ENCODE measurements at places on chromosomes 13 and 19.
A peak's percentile ranks its signal among the peaks of the same experiment; 100 is the strongest.

DNA sequence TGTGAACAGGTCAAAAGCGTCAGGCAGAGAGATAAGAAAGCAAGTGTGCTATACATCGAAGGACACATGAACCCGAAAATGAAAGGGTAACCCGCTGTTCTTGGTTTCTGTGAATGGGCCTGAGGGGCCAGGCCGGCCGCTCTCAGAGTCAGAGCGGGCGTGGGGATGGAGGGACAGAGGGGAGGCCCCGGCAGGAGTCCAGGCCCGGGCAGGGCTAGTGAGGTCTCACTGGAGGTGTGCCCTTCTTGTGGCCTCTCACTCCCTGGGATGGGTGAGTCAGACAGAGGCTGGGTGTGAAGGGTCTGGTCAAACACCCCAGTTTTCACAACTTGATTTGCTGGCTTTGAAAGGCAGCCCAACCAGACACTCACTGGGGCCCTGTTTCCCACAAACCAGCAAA lies 17.4 kb upstream of the NDUFS7 start:
- DNase-seq: no peak

DNA sequence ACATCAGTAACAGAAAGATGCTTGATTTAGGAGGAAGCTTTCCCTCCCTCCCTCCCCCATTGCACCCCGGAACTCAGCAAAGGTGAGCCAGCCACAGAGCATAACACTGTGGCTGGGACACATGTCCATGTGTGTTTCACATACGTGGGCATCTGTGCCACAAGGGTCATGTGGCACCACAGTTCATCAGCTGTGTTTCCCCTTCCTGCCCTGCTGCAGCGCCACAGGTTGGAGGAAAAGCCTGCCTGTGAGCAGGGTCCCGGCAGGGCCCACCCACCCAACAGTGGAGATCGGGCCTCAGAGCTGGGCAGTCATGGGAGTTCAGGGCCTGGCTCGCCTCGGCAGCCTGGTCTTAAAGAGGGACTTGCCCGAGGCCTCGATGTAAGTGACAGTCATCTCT lies 2.8 kb downstream of the ACP5 start:
- no peak for DNase-seq

GRCh38 chr19:18098891-18099622 lies 1.5 kb downstream of the MAST3 start:
- DNase-seq: no peak

DNA sequence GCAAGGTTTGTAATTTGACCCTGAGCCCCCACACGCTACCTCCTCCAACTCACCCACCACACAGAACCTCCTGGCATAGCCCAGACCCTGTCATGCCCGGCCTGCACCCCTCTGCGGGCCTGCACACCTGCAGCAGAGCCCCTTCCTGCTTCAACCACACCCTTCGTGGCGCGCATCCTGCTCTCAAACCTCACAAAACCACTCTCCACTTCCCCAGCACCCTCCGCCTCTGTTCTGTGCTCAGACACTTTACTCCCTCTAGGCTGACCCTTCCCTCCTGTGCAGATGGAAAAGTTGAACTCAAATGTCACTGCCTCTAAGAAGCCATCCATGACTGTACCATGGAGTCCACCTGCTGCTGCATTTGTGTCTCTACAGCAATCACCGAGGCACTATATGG lies 28.5 kb downstream of the FAAP24 start:
- DNase-seq: no peak

GRCh38 chr13:77358001-77358400 lies 31.1 kb upstream of the MYCBP2 start:
- DNase-seq: no peak

GRCh38 chr13:96994017-96994857 lies at the start of gene OXGR1:
Gene OXGR1 (minus strand): TSS chr13:96994476. CDS start chr13:96987759, 6,717 bp downstream.
- peak; percentile 48 for DNase-seq

DNA sequence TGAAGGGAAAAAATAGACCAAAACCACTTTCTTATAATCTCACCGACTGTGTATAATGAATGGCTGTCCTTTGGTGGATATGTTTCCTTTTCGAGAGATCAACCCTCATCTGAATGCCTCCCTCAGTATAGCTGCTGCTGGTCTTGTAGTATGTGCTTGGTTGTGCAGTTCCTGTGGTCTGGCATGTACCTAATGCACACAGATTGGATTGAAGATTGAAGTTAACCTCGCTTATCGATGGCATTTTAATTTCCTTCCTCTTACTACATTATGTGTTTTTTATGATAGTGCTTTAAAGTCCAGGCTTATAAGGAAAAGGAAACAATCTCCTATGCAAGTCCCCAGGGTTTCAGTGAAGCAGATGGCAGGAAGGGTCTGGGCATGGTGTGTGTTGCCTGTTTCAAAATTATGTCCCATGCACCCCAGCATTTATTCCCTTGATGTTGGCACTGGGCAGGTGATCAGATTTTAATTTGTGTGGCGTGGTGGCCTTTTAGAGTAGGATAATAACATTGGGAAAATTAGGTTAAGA lies 334.1 kb downstream of the SHISA2 start:
- no peak for DNase-seq

DNA sequence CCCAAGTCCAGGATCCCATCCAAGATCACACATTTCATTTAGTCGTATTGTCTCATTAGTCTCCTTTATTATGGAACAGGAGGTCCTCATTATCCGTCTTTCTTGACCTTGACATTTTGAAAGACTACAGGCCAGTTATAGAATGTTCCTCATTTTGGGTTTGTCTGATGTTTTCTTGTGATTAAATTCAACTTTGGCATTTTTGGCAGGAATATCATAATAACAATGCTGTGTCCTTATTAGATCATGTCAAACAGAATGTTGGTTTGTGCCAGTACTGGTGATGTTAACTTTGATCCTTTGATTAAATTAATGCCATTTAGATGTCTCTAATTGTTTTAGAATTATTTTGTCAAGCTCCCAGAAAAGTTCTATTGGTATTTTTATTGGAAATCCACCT lies 106.5 kb upstream of the FRY start:
- no peak for DNase-seq

DNA sequence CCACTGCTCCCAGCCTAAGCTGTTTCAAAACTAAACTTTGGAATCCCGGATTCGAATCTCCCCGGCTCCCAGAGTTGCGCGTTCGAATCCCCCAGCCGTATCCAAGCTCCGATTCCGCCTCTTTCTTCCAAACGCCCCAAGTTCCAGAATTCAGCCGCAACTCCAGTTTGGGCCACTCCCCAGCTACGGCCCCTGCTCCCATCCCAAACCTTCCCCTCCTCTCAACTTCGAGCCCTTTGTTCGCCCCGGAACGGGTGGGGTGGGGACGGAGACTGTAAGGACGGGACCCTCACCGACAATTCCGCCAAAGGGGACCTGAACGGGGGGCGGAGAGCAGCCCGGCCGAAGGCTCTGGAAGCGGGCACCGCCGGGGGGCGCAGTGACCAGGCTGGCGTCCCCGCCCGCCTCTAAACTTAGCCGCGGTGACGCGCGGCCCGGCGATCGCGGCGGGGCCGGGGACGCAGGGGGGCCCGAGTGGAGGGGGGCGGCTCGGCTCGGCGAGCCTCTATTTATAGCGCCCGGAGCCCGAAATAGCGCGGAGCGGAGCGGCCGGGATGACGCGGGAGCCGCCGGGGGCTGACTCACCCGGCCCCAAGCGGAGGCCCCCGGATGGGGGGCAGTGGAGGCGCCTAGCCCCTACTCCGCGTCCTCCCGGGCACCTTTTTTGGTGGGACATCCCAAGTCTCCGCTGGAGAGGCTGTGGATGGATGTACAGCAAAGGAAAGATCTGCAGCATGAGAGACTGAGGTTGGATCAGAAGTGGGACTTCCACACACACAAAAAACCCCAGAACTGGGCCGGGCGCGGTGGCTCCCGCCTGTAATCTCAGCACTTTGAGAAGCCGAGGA lies 4.9 kb upstream of the ERCC1 start:
- peak; percentile 73 for DNase-seq

DNA sequence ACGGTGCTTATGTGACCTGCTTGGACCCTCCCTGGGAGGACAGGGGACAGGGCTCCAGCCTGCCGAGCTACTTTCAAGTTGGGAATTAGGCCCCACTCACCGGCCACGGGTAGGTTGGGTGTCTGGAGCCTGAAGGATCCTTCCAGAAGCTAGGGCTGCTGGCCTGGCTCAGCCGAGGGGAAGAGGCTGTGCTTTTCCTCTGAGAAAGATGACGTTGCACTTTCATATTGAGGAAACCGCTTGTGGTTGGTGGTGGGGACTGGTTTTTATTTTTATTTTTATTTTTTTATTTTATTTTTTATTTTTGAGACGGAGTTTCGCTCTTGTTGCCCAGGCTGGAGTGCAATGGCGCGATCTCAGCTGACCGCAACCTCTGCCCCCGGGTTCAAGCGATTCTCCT lies at the start of gene TMEM150B:
Gene TMEM150B, minus strand, starts transcription at position 170 of the 400 bp plus-strand sequence. CDS start 4,305 bp downstream, outside the sequence.
- no peak for DNase-seq

DNA sequence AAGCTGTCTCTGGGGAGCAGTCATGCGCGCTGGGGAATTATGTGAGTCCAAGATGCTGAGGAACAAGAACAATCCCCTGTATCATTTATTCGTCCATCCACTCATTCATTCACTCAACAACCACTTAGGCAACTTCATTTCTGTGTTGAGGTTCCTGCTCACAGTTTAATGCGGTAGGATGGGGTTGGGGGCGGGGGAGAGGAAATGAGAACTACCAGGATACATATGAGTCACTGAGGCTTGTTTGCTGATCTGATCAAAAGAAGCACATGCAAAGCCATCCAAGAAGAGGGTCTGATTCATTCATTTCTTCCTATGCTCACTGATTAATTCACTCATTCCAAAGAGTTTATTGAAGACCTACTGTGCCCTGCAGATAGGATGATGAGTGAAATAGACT lies 20.9 kb downstream of the ZNF536 start:
- no peak for DNase-seq

GRCh38 chr13:53064731-53065130 lies 36.1 kb downstream of the OLFM4 start:
- DNase-seq: no peak

DNA sequence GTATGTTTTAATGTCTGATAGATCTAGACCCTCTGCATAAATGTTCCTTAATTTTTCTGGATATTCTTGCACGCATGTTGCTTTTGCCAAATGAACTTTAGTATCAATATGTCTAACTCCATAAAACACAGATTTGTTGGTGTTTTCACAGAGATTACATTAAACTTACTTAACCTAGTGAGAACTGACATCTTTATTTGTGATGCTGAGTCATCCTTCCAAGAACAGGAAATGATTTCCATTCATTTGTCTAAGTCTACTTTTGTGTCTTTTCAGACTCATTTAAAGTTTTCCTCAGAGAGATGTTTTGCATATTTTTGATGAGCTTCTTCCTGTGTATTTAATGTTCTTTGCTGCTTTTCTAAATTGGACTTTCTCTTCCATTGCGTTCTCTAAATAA lies 184.0 kb downstream of the SLC7A1 start:
- no peak for DNase-seq

DNA sequence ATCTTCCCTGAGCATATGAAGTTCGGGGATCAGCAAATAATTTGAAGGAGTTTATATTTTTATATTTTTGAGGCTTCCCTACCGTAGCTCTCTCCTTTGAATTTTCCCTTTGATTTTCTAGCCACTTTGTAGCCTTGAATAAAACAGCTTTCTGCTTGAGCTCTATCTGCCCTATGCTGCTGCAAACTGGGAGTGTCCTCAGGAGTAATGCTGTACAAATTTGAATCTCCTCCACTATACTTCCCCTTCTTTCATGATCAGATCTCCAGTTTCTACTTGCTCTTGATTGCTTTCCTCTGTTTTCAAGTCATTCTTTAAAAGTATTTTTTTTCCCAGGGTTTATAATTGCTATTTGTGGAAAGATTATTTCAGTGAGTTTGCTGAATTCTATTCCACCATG lies 14.6 kb downstream of the PDS5B start:
- no peak for DNase-seq

DNA sequence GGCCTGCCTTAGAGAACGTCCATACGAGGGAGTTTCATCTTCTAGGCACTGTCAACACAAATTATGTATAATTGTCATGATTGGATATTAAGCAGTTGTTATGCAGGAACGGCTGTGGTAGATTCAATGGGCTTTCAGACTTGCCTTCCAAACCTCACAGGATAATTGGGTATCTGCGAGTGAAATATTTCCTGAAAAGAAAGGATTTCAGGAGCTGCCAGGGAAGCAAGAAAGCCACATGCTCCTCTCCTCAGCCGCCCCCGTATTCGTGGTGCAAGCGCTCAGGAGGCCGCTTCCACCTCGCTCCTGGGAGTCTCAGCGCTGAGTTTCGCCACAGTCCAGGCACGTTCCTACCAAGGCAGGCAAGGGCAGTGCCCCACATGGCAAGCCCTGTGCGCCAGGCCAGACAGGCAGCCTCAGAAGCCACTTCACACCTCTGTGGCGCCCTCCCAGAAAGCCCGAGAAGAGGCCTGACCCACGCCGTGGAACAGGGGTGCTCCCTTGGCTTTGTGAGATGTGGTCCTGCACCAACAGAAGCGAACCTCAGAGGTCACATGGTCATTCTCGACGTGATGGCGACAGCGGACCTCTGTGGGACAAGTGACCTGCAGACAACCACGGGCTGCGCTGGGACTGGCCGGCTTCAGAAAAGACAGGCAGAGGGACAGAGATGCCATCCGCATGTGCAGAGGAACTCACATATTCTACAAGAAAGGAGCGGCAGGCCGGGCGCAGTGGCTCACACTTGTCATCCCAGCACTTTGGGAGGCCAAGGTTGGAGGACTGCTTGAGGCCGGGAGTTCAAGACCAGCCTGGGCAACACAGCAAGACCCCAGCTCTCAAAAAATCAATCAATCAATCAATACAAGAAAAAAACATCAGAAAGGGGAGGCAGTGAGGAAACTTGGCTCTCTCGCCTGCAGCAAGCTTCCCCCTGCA lies 41.4 kb downstream of the CEBPG start:
- DNase-seq: no peak

DNA sequence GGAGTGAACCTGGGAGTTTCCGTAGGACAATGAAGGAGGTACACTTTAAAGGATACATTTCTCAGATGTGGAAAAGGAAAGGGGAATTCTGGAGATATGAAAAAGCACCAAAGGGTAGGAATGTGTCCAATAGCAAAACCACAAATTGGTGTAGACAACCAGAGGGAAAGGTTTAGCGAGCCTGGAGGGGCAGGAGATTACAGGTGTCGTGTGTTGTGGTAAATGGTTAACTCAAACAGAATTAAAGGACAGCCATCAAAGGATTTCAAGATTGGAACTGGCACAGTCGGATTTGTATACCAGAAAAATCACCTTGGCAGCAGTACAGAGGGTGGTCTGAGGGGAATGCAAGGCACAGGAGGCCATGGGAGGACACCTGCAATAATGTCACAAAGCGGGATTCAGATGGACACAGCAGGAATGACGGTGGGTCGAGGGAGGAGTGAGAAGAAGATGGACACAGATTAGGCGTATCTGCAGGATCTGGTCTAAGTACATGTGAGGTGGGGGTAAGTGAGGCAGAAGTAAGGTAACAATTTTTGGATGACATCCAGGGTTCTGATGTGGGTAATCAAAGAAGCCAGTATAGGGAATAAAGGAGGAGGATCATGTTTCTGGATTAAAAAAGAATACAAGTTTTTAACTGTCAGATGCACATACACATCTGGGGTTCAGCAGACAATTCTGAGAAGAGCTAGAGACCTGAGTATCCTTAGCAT lies 361.6 kb downstream of the KLF12 start:
- DNase-seq: no peak

DNA sequence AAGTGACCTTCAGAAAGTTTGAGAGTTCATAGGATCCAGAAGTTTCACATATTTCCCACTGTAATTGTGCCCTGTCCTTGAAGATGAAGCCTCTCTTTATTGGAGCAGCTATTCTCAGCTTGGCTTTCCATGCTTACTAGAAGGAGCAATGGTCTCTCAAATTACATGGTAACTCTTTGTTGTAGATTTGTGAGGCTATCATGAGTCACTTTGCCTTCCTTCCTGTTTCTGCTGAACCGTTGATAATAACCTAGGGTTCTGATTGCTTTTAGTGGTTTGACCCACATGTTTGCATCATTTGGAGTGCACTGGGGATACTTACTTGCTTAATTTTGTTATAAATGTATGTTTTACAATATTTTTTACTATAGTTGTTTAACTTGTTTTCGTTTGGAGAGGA lies 772.9 kb upstream of the SLITRK6 start:
- no peak for DNase-seq
